Stimulated activated CD4-positive, alpha-beta T cell treated with anti-CD3 and anti-CD28 coated beads, Interleukin-4, amount 100 ng/mL, for 48 hours (primary cell): ENCODE measurements at places on chromosomes 13 and 19.

DNA sequence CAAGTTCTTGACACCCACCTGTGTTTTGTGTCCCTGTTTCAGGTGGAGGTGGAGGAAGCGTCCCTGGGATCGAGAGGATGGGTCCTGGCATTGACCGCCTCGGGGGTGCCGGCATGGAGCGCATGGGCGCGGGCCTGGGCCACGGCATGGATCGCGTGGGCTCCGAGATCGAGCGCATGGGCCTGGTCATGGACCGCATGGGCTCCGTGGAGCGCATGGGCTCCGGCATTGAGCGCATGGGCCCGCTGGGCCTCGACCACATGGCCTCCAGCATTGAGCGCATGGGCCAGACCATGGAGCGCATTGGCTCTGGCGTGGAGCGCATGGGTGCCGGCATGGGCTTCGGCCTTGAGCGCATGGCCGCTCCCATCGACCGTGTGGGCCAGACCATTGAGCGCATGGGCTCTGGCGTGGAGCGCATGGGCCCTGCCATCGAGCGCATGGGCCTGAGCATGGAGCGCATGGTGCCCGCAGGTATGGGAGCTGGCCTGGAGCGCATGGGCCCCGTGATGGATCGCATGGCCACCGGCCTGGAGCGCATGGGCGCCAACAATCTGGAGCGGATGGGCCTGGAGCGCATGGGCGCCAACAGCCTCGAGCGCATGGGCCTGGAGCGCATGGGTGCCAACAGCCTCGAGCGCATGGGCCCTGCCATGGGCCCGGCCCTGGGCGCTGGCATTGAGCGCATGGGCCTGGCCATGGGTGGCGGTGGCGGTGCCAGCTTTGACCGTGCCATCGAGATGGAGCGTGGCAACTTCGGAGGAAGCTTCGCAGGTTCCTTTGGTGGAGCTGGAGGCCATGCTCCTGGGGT lies 16.7 kb downstream of the PRAM1 start:
- DNase-seq = no peak

GRCh38 chr13:54799621-54800226 lies 1771.1 kb downstream of the OLFM4 start:
- no peak for DNase-seq

DNA sequence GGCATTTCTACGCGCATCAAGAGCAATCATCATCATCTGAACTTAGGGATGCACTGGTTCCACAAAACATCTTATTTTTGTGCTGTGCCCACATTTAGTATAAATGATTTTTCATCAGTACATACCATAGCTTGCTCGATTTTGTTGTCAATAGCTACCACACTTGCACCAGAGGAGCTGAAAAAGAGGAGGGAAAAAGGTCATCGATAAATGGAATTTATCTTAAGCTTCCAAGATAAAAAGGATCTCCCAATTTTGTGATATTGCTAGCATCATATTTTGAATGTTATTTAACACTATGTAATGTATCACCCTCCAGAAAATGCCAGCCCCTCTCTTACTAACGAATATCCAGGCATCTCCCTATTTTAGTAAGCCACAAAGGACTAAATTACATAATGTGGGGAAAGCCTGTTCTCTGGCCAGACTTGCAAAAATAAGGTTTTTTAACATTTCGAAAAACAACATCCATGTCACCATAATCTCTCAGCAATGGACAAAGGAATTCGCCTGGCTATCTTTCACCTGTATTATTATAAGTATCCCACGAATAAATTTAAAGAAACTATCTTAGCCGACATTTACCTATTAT lies 62.4 kb downstream of the SERP2 start:
- DNase-seq = no peak

- no peak for DNase-seq
Observed at GRCh38 chr13:50649211-50649610, 194.3 kb downstream of the DLEU7 start.
